Activated CD4-positive, alpha-beta memory T cell treated with anti-CD3 and anti-CD28 coated beads, Interleukin-2, amount 10 ng/mL, durations not matched to agents 7 days and 5 days (primary cell): ENCODE measurements at places on chromosomes 1 and 21.
A peak's percentile ranks its signal among the peaks of the same experiment; 100 is the strongest.

GRCh38 chr21:18049461-18049860, 195.2 kb upstream of the CHODL start:
- H3K4me1 ChIP-seq = no peaks in the 10 kb centered on the region
- no peak overlapping the region for H3K4me3 ChIP-seq
- no peak for DNase-seq
- no peaks in the 10 kb centered on the region for H3K27me3 ChIP-seq
- H3K36me3 ChIP-seq = no peaks in the 10 kb centered on the region

- no peaks in the 10 kb centered on the region for H3K27me3 ChIP-seq
- H3K36me3 ChIP-seq = peaks cover 79% of the 10 kb centered on the region
- H3K27ac ChIP-seq = no peak overlapping the region
- no peak overlapping the region for H3K4me3 ChIP-seq
- H3K4me1 ChIP-seq = peaks cover 44% of the 10 kb centered on the region
Measured at GRCh38 chr1:40984531-40984930, 5.0 kb downstream of the CTPS1 start.

DNA sequence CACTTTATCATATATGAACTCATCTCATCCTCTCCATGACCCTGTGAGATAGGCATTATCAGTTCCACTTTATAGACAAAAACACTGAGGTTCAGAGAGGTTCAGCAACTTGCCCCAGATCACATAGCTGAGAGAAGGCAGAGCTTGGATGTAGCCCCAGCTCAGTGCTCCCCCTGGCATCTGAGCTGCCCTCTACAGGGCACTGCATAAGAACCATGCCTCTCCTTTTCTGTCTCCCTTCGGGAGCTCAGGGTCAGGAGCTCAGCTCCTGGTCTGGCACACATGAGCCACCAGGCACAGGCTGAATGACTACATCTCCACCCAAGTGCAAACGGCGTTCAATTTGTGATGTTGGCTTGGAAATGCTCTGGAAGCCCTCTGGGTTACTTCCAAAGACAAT, 16.9 kb downstream of the RAB7B start:
- no peak for DNase-seq
- no peak overlapping the region for H3K4me3 ChIP-seq
- H3K27me3 ChIP-seq = peaks cover 13% of the 10 kb centered on the region
- H3K27ac ChIP-seq = no peak overlapping the region
- H3K4me1 ChIP-seq = no peaks in the 10 kb centered on the region

GRCh38 chr1:199724049-199724448, 303.5 kb upstream of the NR5A2 start:
- H3K36me3 ChIP-seq = no peaks in the 10 kb centered on the region
- DNase-seq = no peak
- H3K4me1 ChIP-seq = no peaks in the 10 kb centered on the region
- H3K27me3 ChIP-seq = peaks cover 8% of the 10 kb centered on the region
- no peak overlapping the region for H3K4me3 ChIP-seq
- no peak overlapping the region for H3K27ac ChIP-seq

- H3K4me1 ChIP-seq = no peaks in the 10 kb centered on the region
- H3K4me3 ChIP-seq = no peak overlapping the region
- H3K27ac ChIP-seq = no peak overlapping the region
- H3K36me3 ChIP-seq = no peaks in the 10 kb centered on the region
Measured at GRCh38 chr21:40436261-40436660, 410.7 kb downstream of the DSCAM start.

DNA sequence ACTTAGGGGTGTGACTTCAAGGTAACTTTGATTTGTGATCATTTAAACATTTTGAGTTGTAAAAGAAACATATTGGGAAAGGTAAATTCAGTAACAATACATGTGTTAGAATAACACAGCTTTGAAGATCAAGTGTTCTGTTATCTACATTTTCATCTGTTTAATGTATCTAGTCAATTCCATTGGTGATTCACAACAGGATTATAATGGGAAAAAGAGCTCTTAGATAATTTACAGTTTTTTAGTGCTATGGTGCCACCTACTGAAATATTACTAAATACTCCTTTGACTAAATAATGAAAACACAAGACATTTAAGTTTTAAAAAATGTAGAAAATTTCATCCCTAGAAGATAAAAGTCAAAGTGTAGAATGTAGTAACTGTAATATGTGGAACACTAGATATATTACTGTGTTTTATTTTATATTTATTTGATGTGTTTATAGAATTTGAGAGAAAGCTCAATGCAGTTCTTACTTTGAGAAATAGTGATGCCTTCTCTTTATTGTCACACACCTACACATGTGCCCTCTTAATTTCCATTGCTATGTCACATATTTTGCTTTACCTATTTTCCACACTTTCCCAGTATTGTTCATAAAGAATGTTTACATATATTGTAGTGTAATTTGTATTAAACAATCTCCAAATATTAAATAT, 47.4 kb downstream of the PTPRC start:
- DNase-seq = no peak
- H3K4me3 ChIP-seq = peak overlapping the region; percentile 50
- no peaks in the 10 kb centered on the region for H3K27me3 ChIP-seq
- H3K36me3 ChIP-seq = peaks cover 50% of the 10 kb centered on the region
- H3K27ac ChIP-seq = peak overlapping the region; percentile 60

DNA sequence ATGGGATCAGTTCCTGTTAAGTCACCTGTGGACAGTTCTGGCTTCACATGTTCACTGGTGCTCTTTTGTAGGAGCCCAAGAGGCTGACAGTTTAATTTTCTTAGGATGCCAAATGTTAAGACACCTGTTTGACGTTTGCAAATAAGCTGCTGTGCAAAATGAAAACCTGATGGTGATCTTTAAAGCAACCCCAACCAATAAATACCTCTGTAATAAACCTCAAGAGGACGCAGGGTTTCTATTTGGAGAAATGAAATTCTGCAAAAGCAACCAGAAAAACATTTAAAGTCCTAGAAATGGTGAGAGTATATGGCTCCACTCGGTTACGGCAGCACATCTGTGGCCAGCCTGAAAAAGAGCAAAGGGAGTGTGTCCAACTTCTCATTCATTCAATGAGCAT, 5.7 kb upstream of the RHEX start:
- no peak overlapping the region for H3K4me3 ChIP-seq
- peaks cover 25% of the 10 kb centered on the region for H3K4me1 ChIP-seq
- no peaks in the 10 kb centered on the region for H3K36me3 ChIP-seq
- DNase-seq = no peak

DNA sequence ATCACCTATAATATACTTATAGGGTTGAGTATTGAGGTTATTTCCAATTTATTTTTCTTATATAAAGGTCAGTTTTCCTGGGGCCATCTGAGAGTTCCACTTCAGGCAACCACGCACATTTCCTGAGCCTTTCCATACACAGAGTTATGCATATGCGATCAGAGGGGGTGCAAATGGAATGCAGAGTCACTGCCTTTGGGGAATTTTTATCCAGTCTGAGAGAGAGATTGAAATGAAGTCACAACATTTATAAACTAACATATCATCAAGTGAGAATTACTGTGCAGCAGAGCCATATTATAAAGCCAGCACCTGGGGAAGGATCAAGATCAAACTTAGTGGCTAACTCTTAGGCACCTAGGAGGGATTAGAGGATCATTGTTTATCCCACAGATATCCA, 299.9 kb upstream of the PLXNA2 start:
- no peak for DNase-seq
- H3K4me3 ChIP-seq = no peak overlapping the region

- peaks cover 94% of the 10 kb centered on the region for H3K36me3 ChIP-seq
- peak overlapping the region; percentile 88 for H3K4me3 ChIP-seq
Measured at GRCh38 chr1:160640359-160641123, 6.3 kb downstream of the SLAMF1 start.

GRCh38 chr1:181425566-181425965, 57.8 kb upstream of the CACNA1E start:
- H3K36me3 ChIP-seq = no peaks in the 10 kb centered on the region
- H3K27ac ChIP-seq = no peak overlapping the region
- peaks cover 4% of the 10 kb centered on the region for H3K4me1 ChIP-seq
- no peak for DNase-seq
- H3K27me3 ChIP-seq = peaks cover 13% of the 10 kb centered on the region

DNA sequence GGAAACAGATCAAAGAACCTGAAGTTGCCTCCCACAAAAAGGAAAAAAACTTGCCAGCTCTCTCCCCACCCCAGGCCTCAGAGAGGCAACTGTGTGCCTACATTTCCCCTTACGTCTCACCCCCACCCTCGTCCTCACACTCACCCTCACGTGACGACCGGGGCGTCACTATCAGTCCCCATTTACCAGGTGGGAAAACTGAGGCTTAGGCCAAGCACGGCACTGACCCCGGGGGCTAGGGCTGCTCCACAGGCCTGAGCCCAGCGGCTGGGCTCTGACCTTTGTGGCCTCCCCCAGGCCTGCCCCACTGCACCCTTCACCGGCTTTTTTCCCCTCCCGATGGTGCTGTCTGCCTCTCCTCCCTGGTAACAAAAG, 51.5 kb upstream of the RUNX3 start:
- H3K4me3 ChIP-seq = no peak overlapping the region
- peaks cover 89% of the 10 kb centered on the region for H3K4me1 ChIP-seq
- no peak for DNase-seq
- H3K36me3 ChIP-seq = peaks cover 10% of the 10 kb centered on the region

- peak overlapping the region; percentile 44 for H3K27ac ChIP-seq
- H3K4me3 ChIP-seq = peak overlapping the region; percentile 17
- peaks cover 6% of the 10 kb centered on the region for H3K27me3 ChIP-seq
- H3K4me1 ChIP-seq = peaks cover 12% of the 10 kb centered on the region
- H3K36me3 ChIP-seq = peaks cover 7% of the 10 kb centered on the region
Measured at GRCh38 chr1:1199141-1199960, 7.0 kb downstream of the TNFRSF18 start.

- peaks cover 41% of the 10 kb centered on the region for H3K36me3 ChIP-seq
- H3K27ac ChIP-seq = peak overlapping the region; percentile 98
- peak overlapping the region; percentile 96 for H3K4me3 ChIP-seq
- DNase-seq = no peak
Measured at GRCh38 chr1:153546371-153546770, 765 bp upstream of the S100A4 start.

DNA sequence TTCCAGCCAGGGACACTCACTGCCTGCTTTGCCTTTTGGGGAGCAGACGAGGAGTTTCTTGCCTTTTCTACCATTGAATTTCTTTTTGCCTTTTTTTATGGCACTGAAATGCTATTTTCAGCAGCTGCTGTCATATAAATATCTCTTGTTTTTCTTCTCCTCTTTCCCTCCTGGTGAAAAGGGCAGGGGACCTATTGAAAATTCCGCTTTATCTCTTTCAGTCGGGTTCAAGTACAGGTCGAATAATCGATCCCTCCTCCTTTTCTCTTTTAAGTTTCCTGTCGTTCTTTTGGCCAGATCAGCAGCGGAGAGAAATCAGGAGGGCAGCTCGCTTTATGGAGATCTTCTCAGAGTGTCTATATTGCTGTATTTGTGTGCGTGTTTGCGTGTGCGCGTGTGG, 67.4 kb upstream of the CASZ1 start:
- H3K4me3 ChIP-seq = no peak overlapping the region
- peaks cover 6% of the 10 kb centered on the region for H3K4me1 ChIP-seq
- no peak for DNase-seq
- H3K27ac ChIP-seq = no peak overlapping the region
- H3K27me3 ChIP-seq = peaks cover 54% of the 10 kb centered on the region

DNA sequence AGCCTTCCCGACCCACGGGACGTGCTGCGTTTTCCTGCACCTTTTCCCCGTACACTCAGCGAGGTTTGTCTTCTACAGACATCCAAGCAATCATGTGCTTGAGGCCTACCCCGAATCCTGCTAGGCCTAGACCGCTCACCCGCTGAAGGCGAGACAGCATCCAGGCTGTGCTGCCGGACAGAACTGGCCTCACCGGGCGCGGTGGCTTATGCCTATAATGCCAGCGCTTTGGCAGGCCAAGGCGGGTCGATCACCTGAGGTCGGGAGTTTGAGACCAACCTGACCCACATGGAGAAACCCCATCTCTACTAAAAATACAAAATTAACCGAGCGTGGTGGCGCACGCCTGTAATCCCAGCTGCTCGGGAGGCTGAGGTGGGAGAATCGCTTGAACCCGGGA, 54.1 kb downstream of the ECE1 start:
- H3K4me1 ChIP-seq = peaks cover 4% of the 10 kb centered on the region
- no peak overlapping the region for H3K27ac ChIP-seq
- peaks cover 43% of the 10 kb centered on the region for H3K36me3 ChIP-seq
- no peak for DNase-seq
- no peaks in the 10 kb centered on the region for H3K27me3 ChIP-seq
- no peak overlapping the region for H3K4me3 ChIP-seq

DNA sequence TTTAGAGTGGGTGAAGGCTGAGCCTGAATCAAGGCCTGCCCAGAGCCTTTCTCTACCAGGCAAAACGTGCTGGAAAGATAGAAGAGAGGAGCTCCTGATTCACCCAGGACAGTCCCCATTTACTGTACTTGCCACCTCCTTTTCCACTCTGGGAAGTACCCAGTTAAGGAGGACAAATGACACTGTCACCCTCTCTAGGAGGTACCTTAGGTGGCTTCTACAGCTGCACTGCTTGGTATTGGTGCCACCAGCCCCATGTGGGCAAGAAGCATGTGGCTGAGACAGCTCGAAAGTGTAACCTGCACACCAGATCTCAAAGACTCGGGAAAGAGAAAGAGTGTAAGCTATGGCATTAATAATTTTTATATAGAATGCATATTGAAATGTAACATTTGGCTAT, 42.3 kb downstream of the RUNX1 start:
- no peak overlapping the region for H3K27ac ChIP-seq
- no peaks in the 10 kb centered on the region for H3K27me3 ChIP-seq
- no peak overlapping the region for H3K4me3 ChIP-seq
- peaks cover 61% of the 10 kb centered on the region for H3K4me1 ChIP-seq
- no peak for DNase-seq
- peaks cover 58% of the 10 kb centered on the region for H3K36me3 ChIP-seq

GRCh38 chr21:41848958-41849580, 30.1 kb downstream of the PRDM15 start:
- H3K4me1 ChIP-seq = no peaks in the 10 kb centered on the region
- no peaks in the 10 kb centered on the region for H3K27me3 ChIP-seq
- no peak overlapping the region for H3K27ac ChIP-seq
- DNase-seq = no peak
- no peak overlapping the region for H3K4me3 ChIP-seq

DNA sequence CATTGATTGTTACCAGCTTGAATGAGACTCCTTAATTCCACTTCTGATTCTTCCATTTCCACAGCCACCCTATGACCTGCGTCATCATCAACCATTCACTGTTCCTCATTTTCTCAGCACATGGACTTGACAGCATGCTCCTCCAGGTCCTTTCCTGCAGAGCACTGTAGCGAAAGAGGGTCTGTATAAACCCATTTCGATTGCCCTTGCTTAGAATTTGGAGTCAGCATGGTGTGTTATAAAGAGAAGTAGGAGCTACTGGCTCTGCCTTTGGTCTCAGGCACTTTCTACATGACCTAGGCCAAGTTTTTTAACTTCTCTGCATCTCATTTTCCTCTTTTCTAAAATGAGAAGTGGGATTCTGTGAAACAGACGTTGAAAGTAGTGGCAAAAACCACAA, 133.8 kb downstream of the AK5 start:
- H3K36me3 ChIP-seq = no peaks in the 10 kb centered on the region
- no peak overlapping the region for H3K4me3 ChIP-seq
- no peak overlapping the region for H3K27ac ChIP-seq
- peaks cover 11% of the 10 kb centered on the region for H3K27me3 ChIP-seq
- peaks cover 14% of the 10 kb centered on the region for H3K4me1 ChIP-seq
